ENCODE measurements at places on chromosomes 3 and 15.

- DNase-seq, result no peak
Observed at GRCh38 chr3:138135146-138135832, 3.1 kb upstream of the A4GNT start.

DNA sequence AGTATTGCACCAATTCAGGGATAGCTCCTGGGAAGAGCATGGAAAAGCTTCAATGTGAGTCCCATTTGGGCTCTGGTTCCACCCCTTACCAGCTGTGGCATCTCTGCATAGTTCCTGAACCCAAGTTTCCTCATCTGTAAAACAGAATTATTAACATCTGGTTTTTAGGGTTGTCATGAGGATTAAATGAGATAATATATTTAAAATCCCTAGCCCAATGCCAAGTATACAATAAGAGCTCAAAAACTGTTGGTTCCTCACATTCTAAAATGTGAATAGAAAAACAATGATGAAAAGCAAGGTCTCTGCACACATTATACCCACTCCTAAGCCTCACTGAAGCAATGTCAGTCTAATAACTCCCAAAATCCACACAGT lies 237.3 kb upstream of the WNT5A start:
- no peak for DNase-seq

- no peak for DNase-seq
Observed at GRCh38 chr3:113533534-113533892, 1.2 kb downstream of the SIDT1 start.

GRCh38 chr15:64858021-64858575 lies 16.4 kb downstream of the PLEKHO2 start:
- peak; percentile 72 for DNase-seq

DNA sequence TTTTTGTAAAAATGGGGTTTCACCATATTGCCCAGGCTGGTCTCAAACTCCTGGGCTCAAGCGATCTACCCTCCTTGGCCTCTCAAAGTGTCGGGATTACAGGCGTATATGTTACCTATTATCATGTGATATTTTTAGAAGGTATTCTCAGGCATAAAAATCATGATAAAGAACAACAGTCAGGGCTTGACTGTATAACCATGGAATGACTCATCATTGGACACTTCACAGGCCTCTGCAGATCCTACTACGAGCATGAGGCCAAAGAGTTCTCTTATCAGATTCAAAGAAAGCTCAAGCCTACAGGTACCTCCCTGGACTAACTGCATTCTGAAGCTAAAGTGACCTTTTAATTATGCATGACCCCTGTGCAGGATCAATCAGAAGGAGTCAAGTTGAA lies 91.7 kb upstream of the PRICKLE2 start:
- DNase-seq, result no peak

GRCh38 chr3:195219351-195220230 lies 51.4 kb downstream of the XXYLT1 start:
- DNase-seq, result no peak

GRCh38 chr3:40387001-40387894 lies at the start of gene ENTPD3:
Gene ENTPD3, plus strand, starts transcription at chr3:40387184. Its CDS starts 874 bp downstream, at chr3:40388058.
- peak; percentile 63 for DNase-seq

- DNase-seq, result no peak
Observed at GRCh38 chr3:10391391-10391790, 70.5 kb upstream of the SEC13 start.

- DNase-seq, result no peak
Observed at GRCh38 chr15:100703671-100704070, 101.3 kb downstream of the ASB7 start.

DNA sequence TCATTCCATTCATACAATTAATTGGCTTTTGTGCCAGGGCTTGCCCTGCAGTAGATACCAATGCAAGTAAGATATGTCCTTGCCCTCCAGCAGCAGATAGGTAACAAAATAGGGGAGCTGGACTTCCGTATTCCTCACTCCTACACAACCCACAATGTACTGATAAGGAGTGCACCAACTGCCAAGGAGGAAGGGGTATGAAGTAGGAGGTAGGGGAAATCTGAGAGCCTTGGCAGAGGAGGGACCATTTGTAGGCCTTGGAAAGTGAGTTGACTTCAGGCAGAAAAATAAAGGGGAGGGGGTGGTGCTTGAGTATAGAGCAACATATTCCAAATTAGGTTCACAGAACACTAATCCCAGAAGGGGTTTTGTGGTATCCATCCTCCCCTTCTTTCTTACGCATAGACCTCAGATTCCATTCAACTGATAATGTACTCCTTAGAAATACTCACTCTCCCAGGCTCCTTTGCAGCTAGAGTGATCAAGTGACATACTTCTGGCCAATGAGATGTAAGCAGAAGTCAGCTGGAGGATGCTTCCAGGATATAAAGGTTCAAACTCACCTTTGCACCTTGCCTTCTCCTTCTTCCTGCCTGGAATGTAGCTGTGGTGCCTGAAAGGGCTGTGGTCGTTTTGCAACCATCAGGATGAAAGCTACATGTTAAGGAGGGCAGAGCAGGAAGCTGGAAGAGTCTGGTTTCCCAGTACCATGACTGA lies 127.1 kb upstream of the SMAD3 start:
- no peak for DNase-seq

- no peak for DNase-seq
Observed at GRCh38 chr3:127170814-127171213, 22.1 kb upstream of the PRR23E start.

DNA sequence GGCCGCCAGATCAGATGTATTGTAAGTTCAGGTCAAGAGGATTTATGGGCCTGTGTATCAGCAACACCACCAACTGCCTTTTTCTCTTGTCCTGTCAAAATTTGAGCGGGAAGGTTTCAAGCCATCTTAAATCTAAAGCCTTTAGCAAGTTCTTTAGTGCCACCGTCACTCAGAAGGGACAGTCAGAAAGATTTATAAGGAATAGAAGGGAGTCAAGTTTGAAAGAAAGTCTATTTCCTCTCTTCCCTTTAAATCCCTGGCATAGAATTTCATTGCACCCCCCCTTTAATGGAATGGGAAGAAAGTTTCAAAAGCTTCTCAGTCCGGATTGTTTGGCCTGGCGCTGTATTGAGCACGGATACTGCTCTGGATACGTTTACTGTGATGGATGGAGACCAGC lies 359.4 kb downstream of the FEZF2 start:
- no peak for DNase-seq

DNA sequence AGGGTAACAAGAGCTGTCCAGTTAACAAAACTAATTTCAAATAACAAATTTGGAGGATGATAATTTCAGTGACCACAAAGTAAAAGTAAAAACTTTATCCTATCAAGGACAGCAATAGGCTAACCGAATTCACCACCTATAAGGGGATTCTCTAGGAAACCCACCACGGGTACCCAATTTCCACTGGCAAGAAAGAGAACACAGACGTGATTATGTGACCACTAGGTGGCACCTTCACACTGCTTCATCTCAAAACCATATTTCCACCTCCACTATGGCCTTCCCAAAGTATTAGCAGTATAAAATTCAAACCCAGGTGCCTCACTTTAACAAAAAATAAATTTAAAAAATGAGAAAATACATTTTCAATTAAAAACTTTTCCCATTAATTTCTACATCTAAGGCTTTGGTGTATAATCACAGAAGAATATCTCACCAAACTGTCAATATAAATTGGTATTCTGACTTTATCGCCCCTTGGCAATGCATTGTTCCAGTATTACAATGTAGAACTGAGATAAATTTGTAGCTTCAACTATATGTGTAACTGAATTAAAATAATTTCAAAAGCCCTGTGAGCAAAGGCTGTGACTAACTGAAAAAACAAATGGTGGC lies 96.5 kb downstream of the FSIP1 start:
- no peak for DNase-seq

- DNase-seq, result no peak
Observed at GRCh38 chr15:64249883-64250575, 87.2 kb upstream of the PPIB start.

- no peak for DNase-seq
Observed at GRCh38 chr15:42368096-42368495, 8.8 kb downstream of the CAPN3 start.

GRCh38 chr3:53171064-53171418 lies 10.0 kb downstream of the PRKCD start:
- DNase-seq, result no peak
